Stimulated activated CD8-positive, alpha-beta memory T cell treated with anti-CD3 and anti-CD28 coated beads, Interleukin-12 subunit alpha, Interleukin-12 subunit beta, amount 100 ng/mL, for 1 hour (primary cell): ENCODE measurements at places on chromosomes 7 and 10.

GRCh38 chr7:2044883-2045471 is 187.8 kb downstream of the MAD1L1 start:
- no peak for DNase-seq

DNA sequence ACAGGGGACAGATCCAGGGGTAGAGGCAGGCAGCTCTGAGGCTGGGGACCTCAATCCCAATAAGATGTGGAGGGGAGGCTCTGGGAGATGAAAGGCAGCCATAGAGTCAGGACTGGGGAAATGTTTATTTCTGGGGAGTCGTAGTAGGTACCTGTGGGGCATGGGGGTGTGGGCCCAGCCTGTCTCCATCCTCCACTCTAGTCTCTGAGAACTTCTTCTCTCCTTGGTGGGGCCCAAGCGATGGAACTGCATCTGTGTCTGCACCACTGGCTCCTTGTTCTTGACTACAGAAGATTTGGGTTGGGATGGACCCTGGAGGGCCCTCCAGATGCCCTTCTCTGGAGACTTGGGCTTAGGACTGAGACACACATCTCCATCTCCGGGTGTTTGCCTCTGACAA is 953.9 kb upstream of the ZNF722 start:
- no peak for DNase-seq

- no peak for DNase-seq
Observed at GRCh38 chr7:159120540-159120919, 24.1 kb downstream of the VIPR2 start.

- DNase-seq, result no peak
Observed at GRCh38 chr10:129962872-129963640, 1.0 kb downstream of the EBF3 start.

GRCh38 chr10:17510242-17510908 is 56.0 kb upstream of the ST8SIA6 start:
- no peak for DNase-seq

GRCh38 chr7:39428221-39428620 is 138.0 kb upstream of the YAE1 start:
- no peak for DNase-seq

DNA sequence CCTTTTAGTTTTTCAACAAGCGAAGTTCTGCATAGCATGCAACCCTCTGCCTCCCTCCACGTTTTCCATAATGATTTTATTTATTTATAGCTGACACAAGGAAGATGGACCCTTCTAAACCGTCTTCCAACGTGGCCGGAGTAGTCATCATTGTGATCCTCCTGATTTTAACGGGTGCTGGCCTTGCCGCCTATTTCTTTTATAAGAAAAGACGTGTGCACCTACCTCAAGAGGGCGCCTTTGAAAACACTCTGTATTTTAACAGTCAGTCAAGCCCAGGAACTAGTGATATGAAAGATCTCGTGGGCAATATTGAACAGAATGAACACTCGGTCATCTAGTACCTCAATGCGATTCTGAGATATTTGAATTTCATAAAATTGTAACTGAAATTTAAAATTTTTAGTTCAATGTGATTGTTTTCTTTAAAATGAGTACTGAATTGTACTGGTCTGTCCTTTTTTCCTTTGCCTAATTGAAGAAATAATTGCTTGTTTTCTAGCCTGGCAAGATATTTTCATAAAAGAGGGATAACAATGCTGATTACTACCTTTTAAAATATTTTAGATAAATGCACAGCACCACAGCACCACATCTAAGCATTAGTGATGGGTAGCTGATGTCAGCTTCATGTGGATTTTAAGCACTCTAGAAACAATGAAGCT is 41.5 kb upstream of the SLC39A12 start:
- DNase-seq, result no peak

DNA sequence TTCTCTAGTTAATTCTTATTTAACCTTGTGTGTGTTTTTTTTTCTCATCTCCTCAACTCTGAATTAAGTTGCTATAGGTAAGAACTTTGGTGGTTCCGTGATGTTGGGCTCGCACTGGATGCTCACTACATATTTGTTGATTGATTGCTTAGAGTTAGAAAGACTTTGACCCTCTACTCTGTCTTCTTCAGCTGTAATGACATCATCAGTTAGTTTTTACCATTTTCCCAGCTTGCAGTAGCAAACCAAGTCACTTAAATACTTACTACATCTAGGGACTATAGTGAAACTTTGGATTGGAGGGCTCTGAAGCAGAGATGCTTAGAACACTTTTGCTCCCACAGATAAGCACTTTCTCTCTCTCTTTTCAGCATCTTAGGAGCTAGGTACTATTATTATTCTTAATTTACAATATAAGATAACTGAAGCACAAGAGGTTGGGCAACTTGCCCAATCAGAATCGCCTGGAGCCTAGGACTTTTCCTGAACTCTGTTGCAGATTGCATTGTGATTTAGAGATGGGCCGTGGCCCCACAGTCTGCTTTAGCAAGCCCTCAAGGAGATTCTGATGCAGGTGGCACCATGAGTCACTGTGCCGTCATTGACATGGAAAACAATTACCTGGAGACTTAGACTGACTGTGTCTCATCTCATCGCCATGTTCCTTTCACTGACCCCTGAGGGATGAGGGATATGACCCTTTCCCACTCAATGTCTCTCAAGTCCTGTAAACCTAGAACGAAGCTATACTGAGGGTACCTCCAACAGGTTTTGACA is 471.9 kb upstream of the PODXL start:
- DNase-seq, result no peak

- no peak for DNase-seq
Observed at GRCh38 chr10:42812028-42812427, 29.4 kb downstream of the BMS1 start.

DNA sequence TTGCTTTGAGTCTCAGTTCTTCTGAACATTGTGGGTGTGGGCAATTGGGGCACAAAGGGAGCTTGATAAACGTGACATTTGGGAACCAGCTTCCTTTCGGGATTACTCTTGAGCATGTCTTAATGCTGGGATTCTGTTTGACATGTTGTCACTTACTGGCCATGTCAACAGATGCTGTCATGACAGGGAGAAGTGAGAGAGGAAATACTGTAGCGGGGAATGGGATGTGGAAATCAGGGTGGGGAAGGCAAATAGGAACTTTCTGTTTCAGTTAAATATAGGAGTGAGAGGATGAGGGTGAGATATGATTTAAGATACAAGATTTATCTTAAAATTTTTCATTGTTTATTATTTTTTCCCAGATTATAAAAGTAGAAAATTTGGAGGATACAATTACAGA is 83.9 kb downstream of the SEC23IP start:
- DNase-seq, result no peak

GRCh38 chr10:48412933-48413332 is 106.5 kb downstream of the MAPK8 start:
- no peak for DNase-seq

- DNase-seq, result no peak
Observed at GRCh38 chr7:140653319-140654108, 12.9 kb upstream of the DENND2A start.

GRCh38 chr10:90780488-90780887 is 77.4 kb downstream of the HTR7 start:
- no peak for DNase-seq

DNA sequence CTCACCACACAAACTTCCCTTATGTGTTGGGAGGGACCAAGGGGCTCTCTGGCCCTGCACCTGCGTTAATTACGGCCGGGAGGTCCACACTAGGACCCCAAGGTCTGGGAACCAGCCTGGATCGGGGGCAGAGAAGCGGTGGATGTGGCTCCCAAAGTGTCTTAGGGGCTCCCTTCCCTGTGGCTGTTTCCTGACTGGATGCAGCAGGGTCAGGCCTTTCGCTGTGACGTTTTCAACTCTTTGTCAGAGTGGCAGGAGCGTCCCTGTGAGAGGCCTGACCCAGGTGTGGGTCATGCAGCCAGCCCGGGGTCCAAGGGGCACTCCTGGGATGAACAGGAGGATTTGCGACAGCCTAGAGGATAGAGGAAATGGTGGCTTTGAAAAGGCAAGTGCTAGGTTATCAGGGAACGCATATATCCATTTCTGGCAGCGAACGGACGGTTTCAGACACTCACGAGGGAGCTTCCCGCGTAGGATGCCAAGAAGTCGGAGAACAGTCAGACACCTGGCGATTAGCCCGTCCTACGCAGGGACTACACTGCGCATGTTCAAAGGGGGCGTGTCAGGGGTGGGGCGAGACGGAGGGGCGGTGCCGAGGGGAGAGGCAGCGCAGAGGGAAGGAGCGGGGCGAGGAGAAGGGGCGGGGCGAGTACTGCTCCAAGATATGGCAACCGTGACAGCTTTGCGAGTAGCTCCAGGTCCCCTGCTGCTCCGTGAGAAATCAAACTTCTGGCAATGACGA is 46.2 kb upstream of the ZNF716 start:
- no peak for DNase-seq

DNA sequence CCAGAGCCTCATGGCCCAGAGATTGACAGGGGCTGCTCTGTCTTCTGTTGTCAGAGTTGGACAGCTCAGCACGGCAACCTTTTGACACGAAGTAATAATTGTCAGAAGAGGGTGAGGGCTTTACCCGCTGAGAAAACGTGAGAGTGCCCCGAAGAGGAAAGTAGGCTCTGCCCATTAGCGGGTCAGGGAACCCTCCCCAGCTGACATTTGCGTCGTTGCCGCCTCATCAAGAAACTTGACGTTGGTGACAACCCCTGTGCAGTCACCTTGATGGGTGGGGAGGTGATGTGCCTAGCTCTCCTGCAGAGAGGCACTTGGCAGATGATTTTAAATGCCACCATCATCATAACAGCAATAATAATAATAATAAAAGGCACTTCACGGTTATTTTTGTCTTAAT is 202.1 kb downstream of the USP6NL start:
- DNase-seq, result no peak

DNA sequence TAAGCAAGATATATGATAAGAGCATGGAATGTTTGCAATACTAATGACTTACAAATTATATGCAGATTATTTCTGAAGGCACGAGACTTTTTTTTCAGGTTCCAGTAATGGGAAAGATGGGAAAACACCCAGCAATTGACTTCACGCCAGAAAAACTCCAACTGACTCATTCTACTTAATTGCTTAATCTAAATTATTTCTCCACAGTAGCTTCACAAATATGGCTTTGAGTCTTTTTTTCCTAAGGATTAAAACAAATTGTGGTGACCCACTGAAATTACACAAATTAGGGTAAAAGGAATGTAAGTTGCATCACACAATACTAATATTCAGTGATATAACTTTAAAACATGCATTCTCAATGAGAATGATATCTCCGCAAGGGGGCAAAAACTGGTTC is 138.7 kb downstream of the GNAI1 start:
- DNase-seq, result no peak

DNA sequence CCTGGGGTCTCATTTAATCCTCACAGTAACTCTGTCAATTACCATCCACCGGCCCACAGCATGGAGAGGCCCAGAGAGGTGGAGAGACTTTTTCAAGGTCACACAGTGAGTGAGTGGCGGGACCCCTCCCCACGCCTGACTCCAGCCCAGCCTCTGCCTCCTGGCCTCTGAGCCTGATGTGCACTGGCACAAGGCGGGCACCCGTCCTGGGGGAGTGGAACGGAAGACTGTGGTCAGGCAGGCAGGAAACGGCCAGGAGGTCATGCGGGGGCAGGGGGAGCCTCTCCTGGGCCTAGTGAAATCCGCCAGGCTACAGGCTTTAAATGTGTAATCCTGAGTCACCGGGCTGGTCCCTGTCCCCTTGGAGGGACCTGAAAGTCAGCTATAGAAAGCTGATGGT is 32.2 kb downstream of the ZCCHC24 start:
- DNase-seq, result no peak

GRCh38 chr10:34494012-34494411 is 321.1 kb downstream of the PARD3 start:
- DNase-seq, result no peak

GRCh38 chr7:157584420-157584819 is 247.6 kb downstream of the DNAJB6 start:
- no peak for DNase-seq

DNA sequence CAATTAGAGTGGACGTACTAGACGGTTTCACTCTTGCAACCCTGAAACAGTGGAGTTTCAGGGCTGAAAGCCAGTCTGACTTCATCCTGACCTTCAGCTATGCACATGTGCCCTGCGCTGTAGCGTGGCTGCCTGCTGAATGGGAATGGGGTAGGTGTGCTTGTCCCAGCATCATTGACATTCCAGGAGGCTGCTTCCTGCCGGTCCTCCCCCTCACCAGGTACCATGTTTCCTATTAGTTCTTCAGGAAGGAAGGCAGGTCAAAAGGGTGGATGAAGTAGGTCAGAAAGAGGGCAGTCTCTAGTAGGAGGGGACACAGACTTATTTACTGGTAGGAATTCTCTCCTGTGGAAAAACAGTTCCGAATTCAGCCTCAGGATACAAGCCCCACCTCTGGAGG is 551.8 kb upstream of the GALNT17 start:
- DNase-seq, result no peak

DNA sequence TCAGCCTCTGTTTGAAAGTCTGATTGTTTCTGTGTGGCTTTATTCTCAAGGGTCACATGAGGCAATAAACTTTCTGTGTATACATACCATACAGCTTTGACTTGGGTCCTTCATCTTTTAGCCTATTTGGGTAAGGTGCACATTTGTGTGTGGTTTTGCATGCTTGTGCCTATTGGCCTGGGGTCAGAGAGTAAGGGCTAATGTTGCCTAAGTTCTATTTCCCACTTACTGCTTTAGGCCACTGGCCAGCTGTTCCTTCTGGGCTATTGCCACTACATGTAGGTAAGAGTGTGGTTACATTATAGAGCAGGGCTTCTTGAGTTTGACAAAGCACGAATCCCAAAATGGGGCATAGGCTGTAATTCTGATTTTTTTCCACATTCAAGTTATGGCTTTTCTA is 21.8 kb downstream of the BBIP1 start:
- no peak for DNase-seq

DNA sequence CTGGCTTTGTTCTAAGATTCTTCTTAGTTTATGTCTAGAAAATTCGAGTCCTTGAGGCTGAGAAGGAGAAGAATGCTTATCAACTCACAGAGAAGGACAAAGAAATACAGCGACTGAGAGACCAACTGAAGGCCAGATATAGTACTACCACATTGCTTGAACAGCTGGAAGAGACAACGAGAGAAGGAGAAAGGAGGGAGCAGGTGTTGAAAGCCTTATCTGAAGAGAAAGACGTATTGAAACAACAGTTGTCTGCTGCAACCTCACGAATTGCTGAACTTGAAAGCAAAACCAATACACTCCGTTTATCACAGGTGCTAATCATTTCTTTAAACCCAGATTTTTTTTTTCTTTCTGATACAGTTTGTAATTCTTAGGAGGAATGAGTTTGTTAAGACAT is 6.7 kb downstream of the CEP55 start:
- no peak for DNase-seq

DNA sequence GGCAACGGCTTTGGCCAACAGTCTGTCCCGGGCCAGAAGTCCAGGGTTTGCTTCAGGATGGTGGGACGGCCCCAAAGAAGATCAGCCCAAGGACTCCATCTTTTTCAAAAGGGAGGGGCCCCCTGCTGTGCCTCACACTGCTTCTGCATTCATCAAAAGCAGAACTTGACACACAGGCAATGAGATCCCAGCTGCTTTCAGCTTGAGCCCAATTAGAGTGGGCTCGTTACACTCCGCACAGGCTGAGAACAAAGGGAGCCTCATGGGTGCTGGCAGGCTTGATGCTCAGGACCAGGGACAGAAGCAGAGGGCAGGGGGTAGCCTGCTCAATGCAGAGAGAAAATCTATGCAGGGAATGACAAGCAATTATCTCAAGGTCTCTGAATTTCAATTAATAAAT is 45.5 kb downstream of the VOPP1 start:
- no peak for DNase-seq
